ENCODE measurements at places on chromosomes 3 and 15.

GRCh38 chr3:65806600-65806999 is 232.1 kb downstream of the MAGI1 start:
- DNase-seq = no peak

GRCh38 chr15:38145651-38146111 is 107.0 kb upstream of the SPRED1 start:
- no peak for DNase-seq

DNA sequence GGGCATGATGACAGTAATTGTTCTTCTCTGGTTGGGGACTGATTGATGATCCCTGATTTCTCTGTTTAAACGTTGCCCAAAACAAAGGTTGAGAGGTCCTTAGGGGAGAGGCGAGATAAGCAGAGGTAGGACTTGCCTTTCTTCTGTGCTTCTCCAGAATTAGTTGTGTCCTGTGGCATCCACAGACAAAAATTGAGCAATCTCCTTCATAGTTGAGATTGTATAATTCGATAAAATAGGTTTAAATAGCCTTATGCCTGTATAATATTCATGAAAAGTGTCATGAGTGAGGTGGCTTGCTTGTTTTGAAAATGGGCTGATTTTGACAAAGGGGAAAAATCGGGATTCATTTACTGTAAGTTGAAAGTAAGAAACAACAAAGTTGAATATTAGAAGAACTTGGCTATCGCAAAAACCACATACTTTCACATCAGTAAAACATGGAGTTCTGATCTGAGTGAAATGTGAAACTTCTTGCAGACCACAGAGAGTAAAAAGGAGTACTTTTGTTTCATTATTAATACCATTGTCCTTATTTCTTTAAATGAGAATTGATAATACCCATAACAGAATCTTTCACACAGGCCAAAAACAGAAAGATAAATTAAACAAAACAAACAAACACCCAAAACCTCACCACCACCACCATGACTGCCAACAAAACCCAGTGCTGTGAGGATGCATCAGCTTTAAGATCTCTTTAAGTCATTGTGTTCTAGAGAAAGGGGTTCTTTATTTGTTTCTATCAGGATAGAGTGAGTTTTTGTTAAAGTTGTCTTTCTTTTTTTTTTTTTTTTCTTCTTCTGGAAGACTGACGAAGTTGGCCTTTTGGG is 155.7 kb downstream of the LPP start:
- DNase-seq = no peak

DNA sequence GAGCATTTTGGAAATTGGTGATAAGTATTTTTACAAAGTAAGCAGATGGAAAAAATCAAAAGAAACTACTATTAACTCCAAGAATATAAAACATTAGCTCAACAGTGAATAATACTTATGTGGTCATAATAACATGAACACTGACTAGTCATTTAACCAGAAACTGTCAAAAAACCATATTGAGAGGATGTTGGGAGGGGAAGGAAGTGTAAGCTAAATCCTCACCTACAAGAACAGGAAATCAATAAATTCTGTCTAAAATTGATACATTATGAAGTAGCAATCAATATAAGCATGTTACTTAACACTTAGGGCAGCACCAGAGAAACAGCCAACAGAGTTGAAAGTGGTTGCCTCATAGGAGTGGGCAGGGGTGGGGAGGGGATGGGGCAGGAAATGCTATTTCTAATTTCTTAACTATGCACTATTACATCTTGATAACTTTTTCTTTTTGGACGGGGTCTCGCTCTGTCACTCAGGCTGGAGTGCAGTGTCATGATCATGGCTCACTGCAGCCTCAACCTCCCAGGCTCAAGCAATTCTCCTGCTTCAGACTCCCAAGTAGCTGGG is 41.7 kb downstream of the CCR3 start:
- no peak for DNase-seq

- DNase-seq = no peak
These were observed 218.0 kb downstream of the XXYLT1 start for GRCh38 chr3:195052939-195053338.

GRCh38 chr3:84586427-84586826 is 372.4 kb upstream of the CADM2 start:
- no peak for DNase-seq

GRCh38 chr3:135864060-135864459 is 101.5 kb upstream of the PPP2R3A start:
- DNase-seq = no peak

DNA sequence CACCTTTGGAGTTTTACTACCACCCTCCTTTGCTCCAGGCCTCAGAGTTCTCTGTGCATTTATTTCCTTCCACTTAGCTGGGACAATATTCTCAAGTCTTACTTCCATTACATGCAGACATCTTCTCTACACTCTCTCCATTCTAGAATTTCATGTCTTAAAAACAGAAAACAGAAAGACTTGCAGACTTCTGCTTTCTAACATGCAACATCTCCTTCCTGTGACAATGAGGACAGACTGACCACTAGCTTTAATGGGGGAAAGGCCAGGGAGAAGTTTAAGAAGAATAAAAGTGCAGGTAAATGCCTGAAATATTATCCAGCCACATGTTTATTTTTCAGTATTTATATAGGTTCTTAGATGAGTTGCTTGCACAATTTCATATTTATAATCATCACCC is 17.1 kb upstream of the CSTA start:
- DNase-seq = no peak

GRCh38 chr15:99402014-99402729 is 150.9 kb downstream of the LRRC28 start:
- no peak for DNase-seq

- DNase-seq = no peak
These were observed 211.2 kb upstream of the STRIT1 start for GRCh38 chr3:155504682-155505081.

GRCh38 chr3:12182687-12183441 is 24.2 kb upstream of the TIMP4 start:
- no peak for DNase-seq

- DNase-seq = no peak
These were observed 98.3 kb upstream of the VGLL3 start for GRCh38 chr3:87088993-87089841.

Measured in activated CD4-positive, alpha-beta T cell treated with anti-CD3 and anti-CD28 coated beads, Interleukin-2, amount 50 U/mL, for 24 hours (primary cell).